ENCODE measurements at places on chromosomes 11 and 22.

GRCh38 chr22:27438271-27438980 is 363.1 kb downstream of the MN1 start:
- DNase-seq = no peak

DNA sequence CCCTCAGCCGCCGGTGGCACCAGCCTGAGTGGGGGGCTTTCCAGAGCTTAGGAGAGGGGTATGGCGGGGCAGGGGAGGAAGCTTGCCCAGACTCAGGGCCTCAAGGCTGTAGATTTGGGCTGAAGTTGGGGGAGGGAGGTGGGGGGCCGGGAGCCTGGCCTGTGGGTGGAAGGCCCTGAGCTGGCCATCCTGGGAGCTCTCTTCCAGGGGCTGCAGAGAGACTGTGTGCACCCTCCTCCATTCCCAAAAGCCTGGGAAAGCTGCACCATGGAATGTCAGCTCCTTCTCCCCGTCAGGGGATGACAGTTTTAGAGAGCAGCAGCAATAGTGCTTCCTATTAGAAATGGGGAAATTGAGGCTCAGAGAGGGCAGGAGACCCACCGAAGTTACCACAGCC is 1.0 kb downstream of the SYT12 start:
- DNase-seq = no peak

GRCh38 chr11:127039591-127039990 is 39.0 kb upstream of the KIRREL3 start:
- DNase-seq = no peak

GRCh38 chr11:125192183-125192582 is 27.6 kb downstream of the PKNOX2 start:
- DNase-seq = no peak

DNA sequence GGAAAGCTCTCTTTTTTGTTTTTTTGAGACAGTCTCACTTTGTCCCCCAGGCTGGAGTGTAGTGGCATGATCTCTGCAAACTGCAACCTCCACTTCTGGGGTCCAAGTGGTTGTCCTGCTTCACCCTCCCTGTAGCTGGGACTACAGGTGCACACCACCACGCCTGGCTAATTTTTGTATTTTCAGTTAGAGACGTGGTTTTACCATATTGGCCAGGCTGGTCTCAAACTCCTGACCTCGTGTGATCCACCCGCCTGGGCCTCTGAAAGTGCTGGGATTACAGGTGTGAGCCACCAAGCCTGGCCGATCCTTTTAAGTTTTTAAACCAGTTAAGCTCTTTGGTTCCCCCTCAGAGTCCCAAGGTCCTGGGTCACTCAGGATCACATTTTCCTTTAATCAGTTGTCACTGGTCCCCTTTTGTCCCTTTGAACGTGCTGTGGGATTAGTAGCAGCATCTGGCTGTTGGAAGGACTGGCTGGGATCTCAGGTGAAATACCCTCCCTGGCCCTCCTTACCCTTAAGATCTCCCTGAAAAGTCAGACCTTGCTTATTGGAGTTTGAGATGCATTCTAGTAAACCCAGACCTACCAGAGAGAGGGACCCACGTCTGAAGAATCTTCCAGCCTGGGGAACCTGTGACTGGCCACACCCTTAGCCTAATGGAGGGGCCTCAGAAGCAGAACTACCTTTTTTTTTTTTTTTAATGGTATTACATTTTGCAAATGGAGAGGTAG is 8.1 kb downstream of the MALAT1 start:
- no peak for DNase-seq

- DNase-seq = no peak
Measured at GRCh38 chr11:130703489-130704190, 212.6 kb downstream of the SNX19 start.

DNA sequence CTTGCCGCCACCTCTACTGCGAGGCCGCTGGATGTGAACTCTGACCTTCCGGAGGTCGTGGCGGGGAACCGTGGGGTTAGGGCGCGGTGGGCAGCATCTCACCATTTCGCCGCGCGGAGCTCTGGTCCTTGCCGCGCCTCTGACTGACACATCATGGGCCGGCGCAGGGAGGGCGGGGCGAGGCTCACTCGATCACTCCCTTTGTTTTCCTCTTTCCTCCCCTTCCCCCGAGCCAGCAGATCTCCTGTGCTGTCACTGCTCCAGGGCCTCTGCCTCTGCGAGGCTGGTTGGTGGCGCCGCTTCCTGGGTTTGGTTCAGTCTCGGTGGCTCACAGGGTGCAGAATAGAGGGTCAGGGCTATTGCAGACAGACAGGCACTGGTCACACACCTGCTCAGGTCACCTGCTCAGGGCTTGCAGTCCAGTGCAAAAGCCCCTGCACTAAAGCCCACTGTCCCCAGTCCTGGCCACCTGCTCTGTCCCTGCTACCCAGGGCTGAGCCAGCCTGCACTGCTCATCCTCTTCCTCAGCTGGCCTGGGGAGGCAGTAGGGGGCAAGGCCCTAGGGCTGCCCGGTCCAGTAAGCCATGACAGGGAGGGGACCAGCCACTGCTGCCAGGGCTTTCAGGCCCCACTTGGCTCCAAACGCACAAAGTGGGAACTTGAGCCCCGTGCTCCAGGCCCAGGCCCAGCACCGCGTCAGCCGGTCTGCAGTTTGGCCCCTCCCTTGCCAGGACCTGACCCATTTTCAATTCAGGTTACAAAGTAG is 36.2 kb downstream of the PISD start:
- DNase-seq = no peak

DNA sequence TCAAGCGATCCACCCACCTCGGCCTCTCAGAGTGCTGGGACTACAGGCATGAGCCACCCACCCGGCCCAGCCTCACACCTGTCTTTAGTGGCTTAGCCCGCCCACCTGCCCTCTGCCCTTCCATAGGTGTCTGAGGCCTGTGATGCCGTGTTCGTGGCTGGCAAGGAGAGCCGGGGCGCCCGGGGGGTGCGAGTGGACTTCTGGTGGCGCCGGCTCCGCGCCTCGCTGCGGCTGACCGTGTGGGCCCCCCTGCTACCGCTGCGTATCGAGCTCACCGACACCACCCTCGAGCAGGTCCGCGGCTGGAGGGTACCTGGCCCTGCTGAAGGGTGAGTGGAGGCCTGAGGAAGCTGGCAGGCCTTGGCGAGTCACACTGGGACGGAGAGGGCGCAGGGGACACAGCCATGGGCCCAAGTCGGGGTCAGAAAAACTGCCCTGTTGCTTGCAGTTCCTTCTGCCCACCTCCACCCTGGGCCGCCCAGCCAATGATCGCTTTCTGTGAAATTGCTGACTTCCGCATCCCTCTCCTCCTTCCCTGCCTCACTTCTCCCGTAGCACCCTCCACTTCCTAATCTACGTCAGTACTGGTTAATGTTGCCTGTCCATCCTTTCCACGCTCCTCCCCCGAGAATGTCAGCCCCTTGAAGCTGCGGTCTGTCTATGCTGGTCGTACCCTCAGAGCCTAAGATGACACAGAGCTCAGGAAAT is 9.3 kb downstream of the TMEM132A start:
- DNase-seq = no peak

DNA sequence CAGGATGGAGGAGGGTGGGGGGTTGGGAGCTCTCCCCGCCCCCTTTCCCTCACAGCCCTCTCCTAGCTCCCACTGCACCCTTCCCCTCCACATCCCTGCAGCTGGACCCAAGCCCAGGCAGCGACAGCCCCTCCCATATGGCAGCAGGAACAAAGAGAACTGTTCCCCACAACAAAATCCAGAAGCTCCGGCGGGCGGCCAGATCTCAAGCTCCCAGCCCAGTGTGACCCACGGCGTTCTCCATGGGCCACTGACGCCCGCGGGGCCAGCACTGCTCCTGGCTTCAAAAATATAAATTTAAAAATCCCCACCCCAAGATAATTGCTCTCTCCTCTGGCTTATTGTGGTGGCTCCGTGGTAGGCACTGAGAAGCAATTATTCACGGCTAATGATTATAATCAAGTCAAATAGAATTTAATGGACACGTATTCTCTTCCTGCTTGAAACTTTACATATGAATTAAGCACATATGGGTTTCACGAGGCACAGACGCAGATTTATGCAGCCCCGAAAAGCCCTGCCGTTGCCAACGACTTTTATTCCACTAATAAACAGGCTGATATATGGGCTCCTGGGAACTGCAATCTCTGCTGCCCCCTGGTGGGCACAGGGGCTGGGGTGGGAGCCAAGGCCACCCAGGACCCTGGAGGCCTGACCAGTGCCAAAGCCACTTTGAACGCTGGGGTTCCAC is 17.5 kb downstream of the MACROD1 start:
- DNase-seq = no peak
